ENCODE measurements at places on chromosomes 2 and 18.

DNA sequence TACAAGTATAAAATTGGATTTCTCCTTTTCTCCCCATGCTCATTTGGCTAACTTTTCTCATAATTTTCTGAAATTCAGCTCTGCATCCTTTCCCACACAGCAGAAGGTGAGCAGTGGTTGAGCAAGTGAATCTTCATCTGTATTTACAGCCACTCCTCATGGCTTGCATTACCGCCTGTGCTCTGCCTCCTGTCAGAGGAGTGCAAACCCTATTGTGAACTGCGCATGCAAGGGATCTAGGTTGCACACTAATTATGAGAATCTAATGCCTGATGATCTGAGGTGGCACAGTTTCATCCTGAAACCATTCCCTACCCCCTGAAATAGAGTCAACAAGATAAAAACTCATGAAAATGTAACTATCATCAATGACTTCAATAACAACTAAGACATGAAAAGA is 20.0 kb downstream of the ME2 start:
- no peak overlapping the region for H3K4me3 ChIP-seq
- no peaks in the 10 kb centered on the region for H3K27me3 ChIP-seq
- H3K27ac ChIP-seq = no peak overlapping the region
- DNase-seq = no peak
- H3K36me3 ChIP-seq = peaks cover 8% of the 10 kb centered on the region
- no peaks in the 10 kb centered on the region for H3K4me1 ChIP-seq

- no peak overlapping the region for H3K27ac ChIP-seq
- H3K4me1 ChIP-seq = no peaks in the 10 kb centered on the region
- H3K4me3 ChIP-seq = no peak overlapping the region
- H3K27me3 ChIP-seq = no peaks in the 10 kb centered on the region
Measured at GRCh38 chr2:174903264-174903556, 102.0 kb downstream of the CHN1 start.

DNA sequence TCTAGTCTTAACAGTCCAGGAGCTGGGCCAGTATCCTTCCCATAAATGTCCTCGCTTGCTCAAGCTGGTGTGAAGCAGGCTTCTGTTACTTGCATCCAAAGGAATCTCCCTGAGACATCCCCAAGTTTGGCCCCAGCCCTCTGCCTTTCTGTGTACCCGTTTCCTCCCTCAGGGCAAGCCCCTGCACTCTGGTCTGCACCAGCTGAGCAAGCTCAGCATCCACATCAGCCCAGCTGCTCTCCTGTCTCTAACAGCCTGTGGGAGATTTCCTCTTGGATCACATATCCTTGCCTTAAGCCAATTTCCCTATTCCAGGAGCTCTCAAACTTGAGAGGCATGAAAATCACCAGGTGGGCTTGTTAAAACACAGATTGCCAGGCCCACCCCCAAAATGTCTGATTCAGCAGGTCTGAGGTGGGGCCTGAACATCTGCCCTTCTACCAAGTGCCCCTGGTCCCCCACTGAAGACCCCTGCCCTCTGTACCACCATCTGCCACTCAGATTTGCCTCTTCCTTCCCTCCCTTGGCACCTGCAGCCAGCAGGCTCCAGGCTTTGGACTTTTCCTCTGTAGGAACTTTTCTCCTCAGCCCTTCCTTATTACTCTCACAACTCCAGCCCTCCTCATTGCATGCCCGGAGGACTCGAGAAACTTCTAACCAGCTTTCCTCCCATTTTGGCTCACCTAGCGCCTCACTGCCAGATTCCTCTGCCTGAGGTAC is 32.1 kb downstream of the REEP1 start:
- no peaks in the 10 kb centered on the region for H3K4me1 ChIP-seq
- DNase-seq = no peak
- H3K27ac ChIP-seq = no peak overlapping the region
- H3K27me3 ChIP-seq = peaks cover 8% of the 10 kb centered on the region
- H3K4me3 ChIP-seq = no peak overlapping the region

GRCh38 chr2:212520340-212520739 is 18.3 kb downstream of the ERBB4 start:
- DNase-seq = no peak
- no peak overlapping the region for H3K27ac ChIP-seq
- H3K36me3 ChIP-seq = no peaks in the 10 kb centered on the region
- H3K27me3 ChIP-seq = peaks cover 11% of the 10 kb centered on the region

GRCh38 chr18:64332835-64333234 is 183.9 kb upstream of the LINC00305 start:
- no peak for DNase-seq
- H3K4me1 ChIP-seq = no peaks in the 10 kb centered on the region
- no peak overlapping the region for H3K27ac ChIP-seq

DNA sequence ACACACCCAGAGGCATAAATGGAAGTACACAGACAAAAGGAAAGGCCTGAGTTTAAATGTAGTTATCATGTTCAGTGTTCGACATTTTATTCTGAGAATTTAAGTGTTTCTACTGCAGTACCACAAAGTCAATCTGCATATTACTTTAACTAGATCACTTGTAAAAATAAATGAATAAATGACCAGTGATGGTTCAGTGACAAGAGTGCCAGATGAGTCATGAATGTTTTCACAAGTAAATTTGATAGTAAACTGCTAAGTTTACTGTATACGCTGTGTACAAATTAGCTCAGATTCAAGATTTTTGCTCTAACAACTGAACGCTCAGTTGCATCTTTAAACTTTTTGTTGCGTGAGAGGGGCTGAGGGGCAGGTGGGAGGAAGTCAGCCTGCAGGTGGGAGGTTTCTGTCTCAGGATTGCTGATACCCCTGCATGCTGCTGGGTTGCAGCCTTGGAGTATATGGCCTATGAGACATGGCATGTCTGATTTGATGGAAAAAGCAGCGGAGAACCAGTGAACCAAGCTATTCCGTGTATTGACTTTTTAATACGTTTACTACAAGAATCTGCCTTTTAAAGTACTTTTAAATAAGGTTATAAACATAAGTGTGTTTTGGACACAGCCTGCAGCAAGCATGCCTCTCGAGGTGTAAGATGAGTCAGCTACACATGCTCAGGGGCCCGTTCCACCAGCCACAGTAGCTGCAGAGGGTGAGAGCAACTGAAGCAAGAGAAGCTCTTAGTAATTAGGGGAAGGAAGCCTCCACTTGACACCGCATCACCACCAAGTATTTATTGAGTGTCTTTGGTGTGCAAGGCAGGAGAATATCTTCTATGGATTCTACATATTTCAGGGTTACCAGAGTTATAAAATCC is 245.1 kb downstream of the NEDD4L start:
- H3K4me3 ChIP-seq = no peak overlapping the region
- no peaks in the 10 kb centered on the region for H3K36me3 ChIP-seq
- peaks cover 60% of the 10 kb centered on the region for H3K4me1 ChIP-seq
- no peaks in the 10 kb centered on the region for H3K27me3 ChIP-seq

GRCh38 chr18:46053368-46054095 is 18.5 kb downstream of the PSTPIP2 start:
- no peak overlapping the region for H3K4me3 ChIP-seq
- no peaks in the 10 kb centered on the region for H3K36me3 ChIP-seq
- H3K27me3 ChIP-seq = no peaks in the 10 kb centered on the region
- H3K4me1 ChIP-seq = peaks cover 12% of the 10 kb centered on the region
- DNase-seq = no peak

DNA sequence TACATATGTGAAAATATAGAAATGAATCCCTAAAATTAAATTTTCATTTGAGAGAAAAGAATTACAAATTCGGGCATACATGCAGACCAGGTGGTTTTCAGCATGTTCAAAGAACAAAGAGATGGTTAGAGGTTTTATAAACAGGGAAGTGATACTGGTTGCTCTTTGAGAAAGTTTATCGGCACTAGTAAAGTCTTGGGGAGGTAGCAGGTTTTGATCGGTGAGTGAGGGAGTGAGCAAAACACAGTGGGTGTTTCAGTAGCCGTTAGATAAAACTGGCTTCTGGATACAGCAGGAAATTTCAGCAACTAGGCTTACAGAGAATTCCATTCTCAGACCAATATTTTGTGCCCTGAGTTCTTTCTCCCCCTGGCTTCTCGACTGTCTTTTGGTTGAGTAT is 51.1 kb downstream of the DSC3 start:
- H3K27me3 ChIP-seq = no peaks in the 10 kb centered on the region
- no peak overlapping the region for H3K4me3 ChIP-seq
- no peak for DNase-seq
- peaks cover 32% of the 10 kb centered on the region for H3K4me1 ChIP-seq
- H3K27ac ChIP-seq = no peak overlapping the region

DNA sequence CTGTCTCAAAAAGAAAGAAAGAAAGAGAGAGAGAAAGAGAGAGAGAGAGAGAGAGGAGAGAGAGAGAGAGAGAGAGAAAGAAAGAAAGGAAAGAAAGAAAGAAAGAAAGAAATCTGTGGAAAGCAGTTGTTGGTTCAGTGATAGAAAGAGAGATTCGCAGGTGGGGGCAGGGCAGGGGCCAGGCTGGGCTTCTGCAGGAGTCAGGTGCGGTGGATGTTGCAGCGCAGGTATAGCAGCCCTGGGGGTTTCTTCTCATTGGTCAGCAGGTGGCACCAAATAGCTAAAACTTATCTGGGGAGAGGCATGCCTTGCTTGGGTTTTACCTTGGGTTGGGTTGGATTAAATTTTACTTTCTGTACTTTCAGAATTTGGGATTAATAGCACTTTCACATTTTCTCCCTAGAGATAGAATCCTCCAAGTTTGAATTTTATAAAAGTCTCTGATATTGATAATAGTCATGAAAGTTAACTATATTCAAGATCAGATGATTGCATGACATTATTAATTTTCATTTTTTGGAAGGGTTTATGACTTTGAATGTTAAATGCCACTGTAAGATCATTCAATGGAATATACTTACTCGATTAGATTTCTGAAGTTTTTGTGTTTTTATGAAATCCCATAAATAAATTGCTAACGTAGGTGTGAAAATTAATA is 66.6 kb downstream of the SPTBN1 start:
- no peak for DNase-seq
- no peak overlapping the region for H3K4me3 ChIP-seq
- peak overlapping the region; percentile 66 for H3K27ac ChIP-seq
- H3K36me3 ChIP-seq = peaks cover 9% of the 10 kb centered on the region
- H3K4me1 ChIP-seq = peaks cover 26% of the 10 kb centered on the region

- H3K4me3 ChIP-seq = no peak overlapping the region
- no peaks in the 10 kb centered on the region for H3K4me1 ChIP-seq
- H3K36me3 ChIP-seq = no peaks in the 10 kb centered on the region
- H3K27me3 ChIP-seq = no peaks in the 10 kb centered on the region
Measured at GRCh38 chr2:126370201-126370600, 285.8 kb upstream of the GYPC start.

GRCh38 chr2:135246711-135247270 is 194.7 kb downstream of the RAB3GAP1 start:
- no peak overlapping the region for H3K27ac ChIP-seq
- no peaks in the 10 kb centered on the region for H3K27me3 ChIP-seq
- no peaks in the 10 kb centered on the region for H3K36me3 ChIP-seq
- peaks cover 9% of the 10 kb centered on the region for H3K4me1 ChIP-seq
- H3K4me3 ChIP-seq = no peak overlapping the region

GRCh38 chr2:226362980-226363379 is 436.6 kb downstream of the IRS1 start:
- H3K4me1 ChIP-seq = peaks cover 5% of the 10 kb centered on the region
- no peaks in the 10 kb centered on the region for H3K36me3 ChIP-seq
- no peak overlapping the region for H3K27ac ChIP-seq
- no peaks in the 10 kb centered on the region for H3K27me3 ChIP-seq
- no peak for DNase-seq

GRCh38 chr2:158142568-158143332 is 41.1 kb downstream of the UPP2 start:
- H3K4me3 ChIP-seq = no peak overlapping the region
- H3K4me1 ChIP-seq = no peaks in the 10 kb centered on the region
- no peaks in the 10 kb centered on the region for H3K36me3 ChIP-seq
- no peak for DNase-seq

GRCh38 chr2:108263401-108263800 is 23.6 kb downstream of the SULT1C3 start:
- H3K36me3 ChIP-seq = no peaks in the 10 kb centered on the region
- H3K4me1 ChIP-seq = peaks cover 12% of the 10 kb centered on the region
- no peak overlapping the region for H3K27ac ChIP-seq
- no peak for DNase-seq

GRCh38 chr2:44324971-44325426 is 36.3 kb downstream of the PREPL start:
- H3K27me3 ChIP-seq = no peaks in the 10 kb centered on the region
- peaks cover 89% of the 10 kb centered on the region for H3K36me3 ChIP-seq
- no peaks in the 10 kb centered on the region for H3K4me1 ChIP-seq
- no peak overlapping the region for H3K4me3 ChIP-seq
- DNase-seq = no peak

GRCh38 chr2:121897335-121897970 is 142.0 kb downstream of the TSN start:
- no peak overlapping the region for H3K4me3 ChIP-seq
- no peak for DNase-seq
- no peak overlapping the region for H3K27ac ChIP-seq
- H3K27me3 ChIP-seq = no peaks in the 10 kb centered on the region

DNA sequence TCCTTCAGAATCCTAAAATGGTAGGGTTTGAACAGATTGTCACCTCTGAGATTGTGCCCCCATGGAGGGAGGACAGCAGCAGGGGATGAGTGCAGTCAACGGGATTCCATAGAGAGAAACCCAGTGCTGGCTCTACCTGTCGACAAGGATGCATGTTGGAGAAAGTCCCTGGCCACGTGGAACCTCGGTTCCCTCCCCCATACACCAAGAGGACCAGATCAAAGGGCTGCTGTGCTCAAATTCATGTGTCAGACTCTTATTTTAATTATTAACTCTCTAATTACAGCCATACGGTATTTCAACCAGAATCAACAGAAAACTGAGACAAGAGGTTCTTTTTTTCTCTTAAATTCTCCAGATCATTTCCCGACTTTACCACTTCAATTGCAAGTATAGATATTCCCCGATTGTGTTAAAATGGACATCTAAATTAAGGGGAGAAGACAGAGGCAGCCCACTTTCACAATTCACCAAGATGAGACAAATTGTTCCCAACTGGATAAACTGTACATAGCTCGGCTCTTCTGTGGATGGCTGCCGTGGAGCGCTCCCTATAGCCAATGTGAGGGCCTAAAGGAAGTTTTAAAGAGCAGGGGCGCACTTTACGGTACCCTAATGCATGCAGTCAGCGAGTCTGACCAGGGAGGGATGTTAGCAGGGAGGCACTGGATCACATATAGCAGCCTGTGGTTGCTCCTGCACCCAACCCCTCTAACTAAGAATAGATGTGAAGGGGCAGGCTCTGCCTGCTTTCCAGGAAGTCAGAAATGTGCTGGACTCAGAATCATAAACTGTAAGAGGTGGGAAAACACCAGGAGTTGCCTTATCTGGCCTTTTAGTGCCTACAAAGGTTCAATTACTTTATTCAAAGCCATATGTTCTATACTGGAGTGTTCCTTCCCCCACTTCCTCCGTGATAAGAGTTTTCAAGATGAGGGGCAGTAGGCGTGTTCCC is 123.1 kb downstream of the CACNB4 start:
- no peaks in the 10 kb centered on the region for H3K27me3 ChIP-seq
- no peak for DNase-seq
- no peaks in the 10 kb centered on the region for H3K36me3 ChIP-seq
- no peaks in the 10 kb centered on the region for H3K4me1 ChIP-seq
- H3K4me3 ChIP-seq = no peak overlapping the region

- no peak overlapping the region for H3K4me3 ChIP-seq
- no peak overlapping the region for H3K27ac ChIP-seq
- no peaks in the 10 kb centered on the region for H3K27me3 ChIP-seq
- H3K36me3 ChIP-seq = no peaks in the 10 kb centered on the region
Measured at GRCh38 chr2:223050188-223050587, 1.8 kb upstream of the KCNE4 start.

GRCh38 chr2:238284802-238285515 is 3.5 kb downstream of the PER2 start:
- no peaks in the 10 kb centered on the region for H3K36me3 ChIP-seq
- H3K4me3 ChIP-seq = no peak overlapping the region
- DNase-seq = no peak
- H3K27ac ChIP-seq = peak overlapping the region; percentile 85
- H3K4me1 ChIP-seq = peaks cover 33% of the 10 kb centered on the region
- no peaks in the 10 kb centered on the region for H3K27me3 ChIP-seq

Measured in RWPE2 (cell line).